ENCODE measurements at places on chromosomes 7 and 10.

DNA sequence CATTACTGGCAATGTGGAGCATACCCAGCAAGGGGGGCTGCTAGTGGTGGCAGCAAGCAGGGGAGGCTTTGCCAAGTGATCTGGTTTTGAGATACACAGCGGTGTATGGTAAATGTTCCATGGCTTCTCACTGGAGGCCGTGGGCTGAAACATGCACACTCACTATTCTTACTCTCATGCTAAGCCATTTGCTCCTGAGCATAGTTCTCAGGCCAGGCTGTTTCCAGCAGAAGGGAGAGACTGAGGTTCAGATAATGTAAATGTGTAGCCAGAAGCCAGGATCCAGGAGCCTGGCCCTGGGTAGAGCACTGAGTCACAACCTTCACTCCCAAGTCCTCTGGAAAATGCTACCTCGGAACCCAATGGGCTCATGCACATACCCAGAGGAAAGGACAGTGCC lies 757.9 kb downstream of the GRID1 start:
- DNase-seq = no peak

DNA sequence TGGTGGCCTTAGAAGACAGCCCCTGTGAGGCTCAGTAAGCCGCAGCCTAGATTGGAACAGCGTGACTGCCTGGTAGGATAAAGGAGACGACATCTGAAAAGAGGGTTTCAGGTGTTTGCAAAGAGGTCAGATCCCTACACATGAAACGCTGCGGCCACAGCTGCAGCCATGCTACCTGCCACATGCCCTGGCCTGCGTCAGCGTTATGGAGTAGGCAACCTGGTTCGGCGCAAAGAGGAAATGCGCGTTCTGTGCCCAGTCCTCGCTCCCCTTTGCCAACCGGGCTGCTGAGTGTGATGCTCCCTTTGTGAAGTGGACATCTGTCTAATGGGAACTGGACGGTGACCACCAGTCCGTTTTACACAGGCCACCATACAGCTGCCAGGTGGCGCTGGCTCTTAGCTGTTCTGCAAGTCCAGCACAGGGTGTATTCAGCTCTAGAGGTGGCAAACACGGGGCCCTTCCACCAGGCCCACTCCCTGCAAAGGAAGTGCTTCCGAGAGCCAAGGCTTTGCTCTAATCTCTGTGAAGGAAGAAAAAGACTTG lies 160.3 kb downstream of the CELF2 start:
- no peak for DNase-seq

DNA sequence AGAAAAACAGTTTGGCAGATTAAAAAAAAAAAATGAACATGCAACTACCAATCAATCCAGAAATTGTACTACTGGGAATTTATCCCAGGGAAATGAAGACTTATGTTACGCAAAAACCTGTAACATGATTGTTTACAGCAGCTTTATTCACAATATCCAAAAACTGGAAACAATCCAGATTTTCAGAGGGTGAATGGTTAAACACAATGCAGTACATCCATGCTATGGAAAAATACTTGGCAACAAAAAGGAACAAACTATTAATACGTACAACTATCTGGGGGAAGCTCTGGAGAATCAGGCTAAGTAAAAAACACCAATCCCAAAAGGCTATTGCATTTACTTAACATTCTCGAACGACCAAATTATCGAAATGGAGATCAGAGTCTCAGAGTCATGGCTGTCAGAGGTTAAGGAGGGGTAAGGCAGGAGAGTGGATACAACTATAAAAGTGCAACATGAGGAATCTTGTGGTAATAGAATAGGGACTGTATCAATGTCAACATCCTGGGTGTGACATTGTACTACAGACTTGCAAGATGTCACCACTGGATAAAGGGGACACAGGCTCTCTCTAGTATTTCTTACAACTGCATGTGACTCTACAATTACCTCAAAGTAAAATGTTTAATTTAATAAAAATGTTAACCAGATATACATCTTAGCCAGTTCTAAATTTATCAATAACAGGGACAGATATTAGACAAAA lies 21.5 kb upstream of the RUFY2 start:
- no peak for DNase-seq

GRCh38 chr7:2142386-2142785 lies 90.4 kb downstream of the MAD1L1 start:
- DNase-seq = no peak

GRCh38 chr7:142376356-142376997 lies 118.6 kb upstream of the PRSS58 start:
- no peak for DNase-seq

DNA sequence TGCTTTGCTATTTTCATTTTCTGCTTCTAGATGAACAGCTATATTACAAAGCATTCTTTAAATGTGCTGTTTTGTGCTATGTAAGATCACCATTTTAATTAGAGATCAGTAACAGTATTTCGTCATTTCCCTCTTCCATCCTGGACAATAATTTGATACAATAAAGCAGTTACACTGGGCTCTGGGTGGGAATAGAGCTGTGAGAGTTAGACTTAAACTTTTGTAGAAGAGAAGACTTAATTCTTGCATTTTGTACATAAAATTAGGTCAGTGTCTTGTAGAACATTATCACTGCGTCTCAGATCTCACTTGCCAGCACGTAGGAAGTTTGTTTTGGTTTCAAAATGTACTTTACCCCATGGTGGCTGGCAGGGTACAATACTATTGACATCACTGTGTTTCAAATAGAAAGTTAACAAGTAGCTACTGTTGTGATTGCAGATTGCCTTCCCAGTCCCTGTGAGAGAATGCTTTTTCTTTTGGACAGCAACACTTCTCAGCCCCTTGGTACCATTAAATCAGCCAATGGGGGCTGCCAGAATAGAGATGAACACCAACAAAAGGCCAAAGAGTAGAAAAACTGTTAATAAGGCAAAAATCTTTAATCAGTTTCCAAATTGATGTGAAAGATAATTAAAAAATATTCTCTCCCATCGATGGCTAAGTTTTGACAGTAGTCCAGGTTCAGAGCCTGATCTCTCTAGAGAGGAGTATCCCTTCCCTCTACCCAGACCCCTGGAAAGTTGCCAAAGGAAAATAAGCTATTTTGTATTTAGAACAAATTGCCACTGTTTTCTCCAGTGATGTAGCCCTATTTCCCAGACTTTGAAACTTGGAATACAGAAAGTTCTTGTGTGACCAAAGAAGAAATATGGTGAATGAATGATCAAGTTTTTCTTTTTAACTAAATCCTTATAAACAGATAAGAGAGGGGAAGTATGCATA lies 35.1 kb downstream of the SMNDC1 start:
- no peak for DNase-seq

DNA sequence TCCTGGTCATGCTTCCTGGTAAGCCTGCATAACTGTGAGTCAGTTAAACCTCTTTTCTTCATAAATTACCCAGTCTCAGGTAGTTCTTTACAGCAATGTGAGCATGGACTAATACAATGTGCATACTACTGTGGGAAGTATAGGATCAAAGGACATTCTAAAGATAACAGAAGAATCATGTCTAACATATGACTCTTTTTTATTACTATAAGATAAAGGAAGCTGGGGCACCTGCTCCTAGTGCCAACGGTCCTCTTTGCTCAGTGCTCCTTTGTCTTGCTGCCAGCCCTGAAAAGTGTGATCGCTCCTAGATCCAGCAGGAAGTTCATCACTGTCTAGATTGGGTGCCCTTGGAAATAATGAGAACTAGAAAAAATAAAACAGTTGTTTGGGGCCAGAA lies 143.3 kb upstream of the NOBOX start:
- DNase-seq = no peak

GRCh38 chr10:37535459-37536246 lies 321.8 kb downstream of the ZNF248 start:
- DNase-seq = no peak

- no peak for DNase-seq
Observed at GRCh38 chr10:98411768-98412167, 3.2 kb downstream of the PYROXD2 start.

DNA sequence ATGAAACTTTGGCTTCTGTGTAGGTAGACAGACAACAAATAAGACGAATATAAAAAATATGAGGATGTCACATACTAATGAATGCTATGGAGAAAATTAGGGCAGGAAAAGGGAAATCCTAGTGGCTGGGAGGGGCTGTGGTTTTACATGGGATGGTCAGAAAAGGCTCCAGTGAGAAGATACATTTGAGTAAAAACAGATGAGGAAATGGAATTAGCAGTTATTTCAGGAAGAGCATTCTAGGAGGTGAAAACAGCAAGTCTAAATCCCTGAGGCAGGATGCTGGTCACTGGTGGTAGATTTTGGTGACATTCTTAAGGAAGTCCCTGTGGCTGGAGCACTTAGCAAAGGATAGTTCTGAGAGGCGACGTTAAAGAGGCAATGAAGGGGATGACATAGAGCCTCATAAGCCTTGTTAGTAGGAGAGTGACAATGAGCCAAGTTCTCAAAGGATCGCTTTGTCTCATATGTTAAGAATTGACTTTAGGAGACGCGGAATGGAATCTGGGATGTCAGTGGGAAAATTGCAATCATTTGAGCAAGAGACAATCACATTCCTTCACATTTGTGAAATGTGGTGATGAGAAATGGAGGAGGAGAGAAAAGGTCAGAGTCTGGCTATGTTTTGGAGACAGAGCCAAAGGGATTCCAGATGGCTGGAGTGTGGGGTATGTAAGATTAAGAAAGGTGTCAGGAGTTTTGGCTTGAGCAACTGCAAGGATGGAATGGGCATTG lies 384.7 kb upstream of the FZD8 start:
- no peak for DNase-seq

GRCh38 chr7:12827920-12828319 lies 140.5 kb downstream of the ARL4A start:
- DNase-seq = no peak

DNA sequence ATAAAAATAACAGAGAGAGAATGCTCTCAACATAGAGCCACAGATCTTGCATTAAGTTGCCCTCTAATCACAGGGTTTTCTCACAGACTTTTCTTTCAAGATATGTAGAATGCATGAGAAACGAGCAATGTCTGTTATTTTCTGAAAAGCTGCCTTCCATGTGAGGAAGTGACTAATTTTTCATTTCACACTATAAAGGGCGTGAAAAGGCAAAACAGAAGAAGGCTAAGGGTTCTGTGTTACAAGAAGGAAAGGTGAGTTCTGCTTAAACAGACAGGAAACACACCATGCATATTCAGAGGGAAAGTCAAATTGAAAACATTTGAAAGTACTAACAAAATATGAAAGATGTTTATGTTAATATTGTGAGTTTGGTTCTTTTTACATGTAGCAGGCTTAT lies 189.2 kb downstream of the SEMA3D start:
- DNase-seq = no peak

- no peak for DNase-seq
Observed at GRCh38 chr10:71531485-71532446, 135.0 kb downstream of the CDH23 start.

- DNase-seq = peak; percentile 72
Observed at GRCh38 chr7:35035511-35035961, 1.7 kb downstream of the DPY19L1 start.

GRCh38 chr7:73521636-73522104 lies 423 bp downstream of the BAZ1B start:
- peak; percentile 74 for DNase-seq

GRCh38 chr10:72819053-72819452 lies 74.5 kb upstream of the OIT3 start:
- no peak for DNase-seq

GRCh38 chr7:148296994-148297644 lies 293.4 kb upstream of the C7orf33 start:
- DNase-seq = peak; percentile 23

DNA sequence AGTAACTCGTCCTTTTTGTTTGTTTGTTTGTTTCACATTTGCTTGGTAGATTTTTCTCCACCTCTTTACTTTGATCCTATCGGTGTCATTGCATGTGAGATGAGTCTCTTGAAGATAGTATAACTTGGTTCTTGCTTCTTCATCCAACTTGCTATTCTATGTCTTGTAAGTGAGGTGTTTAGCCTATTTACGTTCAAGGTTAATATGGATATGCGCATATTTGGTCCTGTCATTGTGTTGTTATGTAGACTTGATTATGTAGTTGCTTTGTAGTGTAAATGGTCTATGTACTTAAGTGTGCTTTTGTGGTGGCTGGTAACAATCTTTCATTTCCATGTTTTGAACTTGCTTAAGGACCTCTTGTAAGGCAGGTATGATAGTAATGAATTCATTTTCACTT lies 192.8 kb upstream of the MAGI2 start:
- no peak for DNase-seq

DNA sequence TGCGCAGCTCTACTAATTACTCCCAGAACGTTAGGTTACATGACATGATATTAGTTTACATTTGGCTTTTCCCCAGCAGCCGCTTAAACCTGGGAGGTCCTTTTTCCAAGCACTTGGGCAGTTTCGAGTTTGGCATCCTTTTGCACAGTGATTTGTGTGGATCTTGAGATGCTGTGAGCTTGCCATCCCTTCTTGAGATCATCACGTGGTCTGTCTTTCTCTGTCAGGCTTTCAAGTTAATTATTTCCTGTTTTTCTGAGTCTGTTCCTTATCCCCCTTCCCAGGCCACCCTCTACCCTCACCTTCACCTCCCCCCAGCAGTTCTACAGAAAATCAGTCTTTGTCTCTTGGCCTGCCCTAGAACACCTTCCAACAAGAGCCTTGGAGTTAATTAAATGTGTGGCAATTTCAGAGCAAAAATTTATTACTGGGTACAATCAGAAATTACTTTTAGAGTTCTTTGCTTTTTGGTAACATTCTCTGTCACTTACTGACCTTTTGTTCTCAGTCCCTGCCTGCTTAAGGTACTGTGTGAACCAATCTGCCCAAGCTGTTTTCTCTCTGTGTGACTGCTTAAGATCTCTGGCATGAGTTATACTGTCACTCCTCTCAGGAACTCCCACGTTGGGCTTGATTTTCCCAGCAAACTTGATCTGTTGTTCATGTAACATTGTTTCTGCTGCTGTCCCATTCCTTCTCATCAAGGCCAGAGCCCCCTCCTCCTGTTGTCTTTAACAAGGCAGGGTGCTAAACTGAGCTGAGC lies 3.1 kb upstream of the SLF2 start:
- no peak for DNase-seq

GRCh38 chr10:113030453-113030852 lies 80.4 kb downstream of the TCF7L2 start:
- no peak for DNase-seq

GRCh38 chr10:87619705-87620104 lies 40.0 kb upstream of the PAPSS2 start:
- DNase-seq = peak; percentile 71

All from HT-29 (cell line).